ENCODE measurements at places on chromosomes 12 and 14.

DNA sequence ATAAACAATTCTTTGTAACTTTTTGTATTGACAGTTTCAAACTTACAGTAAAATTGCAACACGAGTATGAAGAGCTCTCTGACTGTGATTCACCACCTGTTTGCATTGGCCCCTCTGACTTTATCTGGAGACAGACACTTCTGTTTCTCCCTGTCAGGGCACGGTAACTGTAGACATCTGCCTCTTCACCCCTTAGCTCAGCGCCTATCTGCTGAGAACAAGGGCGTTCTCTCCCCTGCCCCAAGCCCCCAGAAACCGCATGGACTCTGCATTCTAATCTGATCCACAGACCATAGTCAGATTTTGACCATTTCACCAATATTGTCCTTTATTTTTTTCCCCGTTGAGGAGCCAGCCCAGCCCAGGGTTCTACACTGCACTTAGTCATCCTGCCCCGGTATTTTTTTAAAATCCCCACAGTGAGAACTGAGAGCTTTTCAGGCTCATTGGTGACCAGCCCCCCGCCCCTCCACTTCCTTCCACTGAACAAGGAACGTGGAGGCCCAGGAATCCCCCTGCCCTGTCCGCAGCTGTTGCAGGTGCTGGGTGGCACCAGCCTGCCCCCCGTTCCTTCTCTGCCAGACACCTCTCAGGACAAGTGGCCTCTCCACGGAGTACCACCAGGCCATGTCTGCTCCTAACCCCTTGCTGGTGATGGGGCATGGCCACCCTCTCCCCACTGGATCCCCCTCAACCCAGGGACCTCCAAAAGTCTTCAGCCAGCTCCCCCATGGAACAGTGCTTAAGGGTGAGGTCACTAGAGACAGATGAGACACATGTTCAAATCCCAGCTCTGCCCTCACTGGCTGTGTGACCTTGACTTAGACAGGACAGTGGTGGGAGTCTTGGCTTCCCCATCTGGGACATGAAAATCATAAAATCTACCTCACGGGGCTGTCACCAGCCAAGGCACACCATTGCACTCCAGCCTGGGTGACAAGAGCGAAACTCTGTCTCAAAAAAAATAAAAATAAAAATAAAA, 11.2 kb downstream of the RHOF start:
- no peak for DNase-seq

DNA sequence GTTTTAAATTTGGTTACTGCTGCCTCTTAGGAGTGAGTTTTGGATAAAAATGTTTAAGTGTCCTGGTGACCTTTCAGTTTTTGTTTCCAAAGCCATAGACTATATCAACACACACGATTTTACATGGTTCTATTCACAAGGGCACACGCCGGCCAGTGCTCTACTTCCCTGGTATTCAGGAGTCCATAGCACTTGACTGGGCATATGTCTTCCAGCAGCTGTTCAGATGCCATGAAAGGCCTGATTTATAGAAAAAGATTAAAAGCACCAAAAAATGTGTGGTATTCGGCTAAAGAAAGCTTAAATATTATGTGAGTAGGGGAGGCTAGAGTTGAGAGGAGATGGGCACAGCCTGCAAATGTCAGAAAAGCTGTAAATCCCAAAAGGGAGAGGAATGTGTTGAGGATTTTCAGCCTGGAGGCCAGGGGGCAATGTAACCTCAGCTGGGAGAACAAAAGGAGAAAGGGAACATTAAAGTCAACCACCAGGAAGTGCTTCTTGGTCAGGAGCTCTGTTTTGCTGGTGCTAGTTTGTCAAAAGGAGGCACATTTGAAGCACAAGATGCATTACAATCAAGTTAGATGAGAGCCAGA, 478.4 kb downstream of the RAD51B start:
- DNase-seq, result no peak

DNA sequence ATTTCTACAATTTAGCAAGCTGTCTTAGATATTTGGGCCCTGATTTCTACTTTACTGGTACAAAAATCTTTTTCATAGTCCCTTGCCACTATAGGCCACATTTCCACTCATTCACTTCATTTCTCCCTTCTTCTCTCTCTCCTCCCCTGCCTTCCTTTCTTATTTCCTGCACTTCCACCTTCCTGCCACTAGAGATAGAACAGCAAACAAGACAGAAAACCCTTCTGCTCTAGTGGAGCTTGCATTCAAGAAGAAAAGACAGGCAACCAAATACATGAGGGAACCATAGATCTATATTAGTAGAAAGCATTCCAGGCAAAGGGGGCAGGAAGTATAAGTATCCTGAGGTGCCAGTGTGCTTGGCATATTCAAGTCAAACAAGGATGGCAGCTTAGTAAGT, 623.5 kb downstream of the FLRT2 start:
- DNase-seq, result no peak

GRCh38 chr12:128047266-128048060, 219.5 kb upstream of the TMEM132C start:
- DNase-seq, result no peak

DNA sequence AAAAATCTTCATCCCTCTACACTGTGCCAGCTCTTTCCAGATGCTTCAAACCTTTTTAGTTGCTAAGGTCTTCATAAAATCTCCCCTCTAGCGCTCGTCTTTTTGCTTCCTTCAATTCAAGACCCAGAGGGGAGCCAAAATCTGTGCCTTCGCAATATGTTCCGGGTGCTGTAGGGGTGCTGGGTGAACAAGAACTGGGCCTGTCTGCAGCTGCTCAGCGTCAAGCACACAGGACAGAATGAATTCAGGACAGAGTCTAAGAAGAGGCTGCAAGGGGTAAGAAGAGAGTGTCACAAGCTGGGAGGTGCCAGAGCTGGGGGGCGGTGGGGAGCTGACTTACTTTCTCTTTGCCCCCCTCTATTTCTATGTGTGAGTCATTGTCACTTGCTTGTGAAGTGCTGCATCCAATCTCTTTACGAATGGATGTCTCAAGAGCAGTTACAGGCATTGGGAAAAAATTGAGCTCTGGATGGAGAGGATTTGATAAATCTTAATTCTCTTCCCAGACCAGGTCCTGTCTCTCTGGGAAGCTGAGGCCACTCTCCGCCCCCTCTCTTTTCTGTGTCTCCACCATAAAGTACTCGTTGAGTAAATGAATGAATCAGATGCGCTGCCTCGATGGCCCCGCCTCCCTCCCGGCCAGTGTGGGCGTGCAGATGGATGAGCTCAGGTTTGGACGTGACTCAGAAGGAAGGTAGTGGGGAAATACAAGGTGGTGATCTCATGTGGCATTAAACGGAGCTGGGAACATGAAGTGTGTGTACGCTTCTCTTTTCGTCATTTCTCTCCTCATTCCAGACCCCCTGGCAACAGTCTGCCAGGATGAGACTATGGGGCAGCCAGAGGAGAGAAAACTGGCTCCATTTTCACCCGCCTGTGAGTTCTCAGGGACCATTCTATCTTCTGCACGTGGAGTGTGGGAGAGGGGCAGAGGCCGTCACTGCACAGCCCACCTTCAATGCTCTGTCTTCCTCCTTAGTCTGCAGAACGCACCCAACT, 91.3 kb downstream of the TSPAN9 start:
- no peak for DNase-seq

- no peak for DNase-seq
Measured at GRCh38 chr14:61531465-61532122, 163.7 kb upstream of the HIF1A start.

DNA sequence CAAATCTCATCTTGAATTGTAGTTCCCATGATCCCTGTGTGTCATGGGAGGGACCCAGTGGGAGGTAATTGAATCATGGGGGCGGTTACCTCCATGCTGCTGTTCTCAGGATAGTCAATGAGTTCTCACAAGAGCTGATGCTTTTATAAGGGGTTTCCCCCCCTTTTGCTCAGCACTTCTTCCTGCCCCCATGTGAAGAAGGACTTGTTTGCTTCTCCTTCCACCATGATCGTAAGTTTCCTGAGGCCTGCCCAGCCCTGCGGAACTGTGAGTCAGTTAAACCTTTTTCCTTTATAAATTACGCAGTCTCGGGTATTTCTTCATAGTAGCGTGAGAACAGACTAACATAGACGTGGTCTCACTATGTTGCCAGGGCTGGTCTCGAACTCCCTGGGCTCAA, 56.1 kb upstream of the EIF5 start:
- DNase-seq, result no peak

DNA sequence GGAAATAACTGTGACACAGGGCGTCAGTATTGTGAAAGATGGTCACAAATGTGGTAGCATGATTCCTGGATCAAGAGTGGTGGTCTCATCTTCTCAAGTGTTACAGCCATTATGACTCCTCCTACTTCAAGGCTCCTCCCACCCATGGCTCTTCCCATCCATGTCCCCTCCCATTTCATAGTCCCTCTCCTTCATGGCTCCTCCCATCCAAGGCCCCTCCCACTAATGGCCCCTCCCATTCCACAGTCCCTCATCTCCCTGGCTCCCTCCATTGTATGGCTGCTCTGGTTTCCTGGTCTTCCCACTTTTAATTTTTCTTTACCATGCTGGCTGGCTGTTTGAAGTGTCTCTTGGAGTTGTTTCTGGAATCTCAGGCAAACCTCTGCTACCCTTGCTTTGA, 1375.2 kb upstream of the TMEM132C start:
- no peak for DNase-seq

GRCh38 chr12:78248321-78248720, 417.6 kb downstream of the NAV3 start:
- DNase-seq, result no peak

GRCh38 chr14:83478741-83479140, 1945.1 kb upstream of the SEL1L start:
- DNase-seq, result no peak
